NCI-H446 (cell line): ENCODE measurements at places on chromosomes 2 and 18.

DNA sequence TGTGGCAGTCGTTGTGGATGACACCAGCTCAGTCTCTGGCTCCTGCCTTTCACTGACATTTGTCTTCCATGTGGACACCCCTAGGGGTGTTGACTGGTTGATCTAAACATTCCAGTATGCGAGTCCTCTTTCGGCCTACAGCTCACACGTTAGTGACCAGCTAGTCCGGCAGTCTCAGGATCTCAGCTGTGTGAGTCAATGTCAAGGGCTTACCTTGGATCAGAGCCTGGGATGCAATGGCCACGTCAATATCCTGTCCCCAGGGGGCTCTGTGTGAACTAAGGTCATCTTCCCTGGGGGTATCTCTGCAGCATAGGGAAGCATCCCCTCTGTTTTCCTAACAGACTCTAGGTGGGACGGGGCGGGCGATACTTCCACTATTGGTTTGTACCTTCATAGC, 35.1 kb upstream of the YWHAQ start:
- no peak for DNase-seq

DNA sequence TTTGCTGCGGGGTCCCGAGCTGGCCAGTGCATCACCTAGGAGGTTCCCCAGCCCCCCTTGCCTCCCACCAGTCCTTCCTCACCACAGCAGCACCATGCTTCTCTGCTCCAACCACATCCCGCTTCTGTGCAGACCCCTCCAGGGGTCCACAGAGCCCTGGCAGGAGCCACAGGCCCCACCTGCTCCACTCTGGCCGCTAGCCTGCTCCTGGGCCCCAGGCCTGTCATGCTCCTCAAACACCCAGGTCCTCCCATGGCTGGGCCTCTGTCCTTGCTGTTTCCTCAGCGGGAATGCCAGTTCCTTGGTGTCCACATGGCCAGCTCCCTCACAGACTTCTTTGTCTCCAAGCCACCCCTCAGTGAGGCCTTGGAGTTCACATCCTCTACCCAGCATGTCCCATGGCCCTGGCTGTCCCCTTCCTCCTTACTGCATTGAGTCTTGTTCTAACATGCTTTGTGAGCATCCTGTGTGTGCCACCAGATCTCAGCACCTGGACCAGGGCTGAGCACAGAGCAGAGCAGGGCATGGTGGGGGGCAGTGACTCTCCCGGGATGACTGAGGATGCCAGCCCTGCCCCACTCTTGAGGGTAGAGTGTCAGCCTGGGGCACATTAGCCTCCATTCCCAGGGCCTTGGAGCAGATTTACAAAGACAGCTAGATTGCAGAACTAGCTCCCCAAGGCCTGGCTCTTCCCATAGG, 201.0 kb upstream of the HS6ST1 start:
- DNase-seq = no peak

DNA sequence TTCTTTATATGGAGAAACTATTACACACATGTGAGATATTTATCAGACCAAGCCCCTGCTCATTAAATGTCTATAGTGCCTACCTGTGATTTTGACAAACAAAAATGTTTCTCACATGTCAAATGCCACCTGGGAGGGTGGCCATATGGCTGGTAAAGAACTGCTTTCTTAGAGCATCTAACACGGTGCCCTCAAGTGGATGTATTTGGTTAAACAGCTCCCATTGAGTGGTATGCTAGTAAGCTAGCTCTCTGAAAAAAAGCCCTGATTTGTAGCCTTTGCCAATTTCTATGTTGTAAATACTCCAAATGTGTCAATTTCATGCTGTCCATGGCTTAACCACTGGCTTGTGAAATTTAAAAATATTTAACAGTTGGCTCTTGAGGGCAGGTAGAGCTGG, 94.6 kb downstream of the PMAIP1 start:
- DNase-seq = no peak

DNA sequence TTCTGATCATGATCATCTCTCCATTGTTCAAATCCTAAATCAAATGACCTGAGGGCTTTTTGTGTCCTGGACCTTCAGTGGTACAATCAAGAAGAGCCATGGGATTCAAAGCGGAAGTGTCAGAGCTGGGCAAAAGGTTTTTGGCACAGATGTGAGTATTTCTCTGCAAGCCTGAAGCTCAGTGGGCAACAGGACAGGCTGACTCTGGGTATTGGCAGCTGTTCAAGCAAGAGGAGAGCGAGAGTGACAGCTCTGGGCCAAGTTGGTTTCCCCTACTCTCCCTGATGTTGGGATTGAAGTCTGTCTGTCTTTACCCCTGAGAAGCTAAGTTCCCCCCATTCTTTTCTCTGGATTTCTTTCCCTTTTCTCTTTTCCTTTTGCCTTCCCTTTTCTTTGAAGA, 33.3 kb downstream of the DSEL start:
- peak; percentile 54 for DNase-seq

GRCh38 chr2:26337298-26337697, 8.6 kb upstream of the SELENOI start:
- DNase-seq = no peak

DNA sequence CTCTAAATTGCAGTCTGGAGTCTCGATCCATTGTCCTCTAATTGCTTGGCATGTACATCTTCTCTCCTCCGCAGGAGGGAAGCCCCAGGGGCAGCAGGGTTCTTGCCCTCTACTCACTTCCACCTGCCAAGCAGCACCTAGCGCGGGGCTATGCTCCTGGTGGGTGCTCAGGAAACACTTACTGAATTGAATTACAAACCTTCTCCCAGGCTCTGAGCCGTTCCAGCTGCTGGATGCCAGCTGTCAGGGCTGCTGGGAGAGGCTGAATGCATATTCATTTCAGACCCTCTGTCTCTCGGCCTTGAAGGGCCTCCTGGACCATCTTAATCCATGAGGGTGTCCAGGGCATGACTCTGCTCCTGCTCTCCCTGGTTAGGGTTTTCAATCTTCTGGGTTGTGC, 94.0 kb downstream of the CELF4 start:
- DNase-seq = no peak

DNA sequence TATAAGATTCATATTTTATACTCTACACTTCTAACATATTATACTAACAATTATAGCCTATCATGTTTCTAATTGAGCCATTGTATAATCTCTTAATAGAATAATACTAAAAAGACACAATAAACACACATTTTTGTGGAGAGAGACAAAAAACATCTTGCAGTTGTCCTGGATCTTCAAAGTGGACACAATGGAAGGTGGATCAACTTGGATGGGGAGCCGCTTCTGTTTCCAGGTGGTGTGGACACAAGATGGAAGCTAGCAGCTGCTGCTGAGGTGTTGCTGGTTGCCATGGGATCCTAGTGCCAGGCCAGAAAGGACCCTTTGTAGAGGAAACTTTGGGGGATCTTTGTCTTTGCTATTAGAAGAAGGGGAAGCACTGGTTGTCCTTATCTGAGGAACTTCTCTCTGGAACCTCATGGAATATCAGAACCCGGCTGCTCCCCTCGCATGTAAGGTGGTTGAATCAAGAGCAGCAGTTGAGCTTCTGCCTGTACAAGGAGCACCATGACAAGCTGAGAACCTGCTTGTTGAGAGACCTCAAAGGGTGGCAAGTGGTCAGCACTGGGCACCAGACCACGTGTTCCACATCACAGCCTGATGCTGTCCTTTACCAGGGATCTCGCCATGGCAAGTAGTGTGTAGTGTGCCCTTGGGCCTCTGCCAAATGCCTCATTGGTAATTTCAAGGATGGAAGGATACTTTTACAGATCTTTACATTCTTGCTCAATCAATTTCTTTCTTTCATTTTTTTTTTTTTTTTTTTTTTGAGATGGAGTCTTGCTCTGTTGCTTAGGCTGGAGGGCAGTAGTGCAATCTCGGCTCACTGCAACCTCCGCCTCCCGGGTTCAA, 232.2 kb downstream of the MYCN start:
- DNase-seq = no peak

GRCh38 chr2:40962026-40962425, 510.1 kb upstream of the SLC8A1 start:
- DNase-seq = peak; percentile 8
